ENCODE measurements at places on chromosomes 11 and 22.

GRCh38 chr22:29827091-29827490 is 11.0 kb downstream of the ASCC2 start:
- DNase-seq, result no peak

- peak; percentile 8 for DNase-seq
Measured at GRCh38 chr11:27497284-27497866, 9.2 kb downstream of the LIN7C start.

DNA sequence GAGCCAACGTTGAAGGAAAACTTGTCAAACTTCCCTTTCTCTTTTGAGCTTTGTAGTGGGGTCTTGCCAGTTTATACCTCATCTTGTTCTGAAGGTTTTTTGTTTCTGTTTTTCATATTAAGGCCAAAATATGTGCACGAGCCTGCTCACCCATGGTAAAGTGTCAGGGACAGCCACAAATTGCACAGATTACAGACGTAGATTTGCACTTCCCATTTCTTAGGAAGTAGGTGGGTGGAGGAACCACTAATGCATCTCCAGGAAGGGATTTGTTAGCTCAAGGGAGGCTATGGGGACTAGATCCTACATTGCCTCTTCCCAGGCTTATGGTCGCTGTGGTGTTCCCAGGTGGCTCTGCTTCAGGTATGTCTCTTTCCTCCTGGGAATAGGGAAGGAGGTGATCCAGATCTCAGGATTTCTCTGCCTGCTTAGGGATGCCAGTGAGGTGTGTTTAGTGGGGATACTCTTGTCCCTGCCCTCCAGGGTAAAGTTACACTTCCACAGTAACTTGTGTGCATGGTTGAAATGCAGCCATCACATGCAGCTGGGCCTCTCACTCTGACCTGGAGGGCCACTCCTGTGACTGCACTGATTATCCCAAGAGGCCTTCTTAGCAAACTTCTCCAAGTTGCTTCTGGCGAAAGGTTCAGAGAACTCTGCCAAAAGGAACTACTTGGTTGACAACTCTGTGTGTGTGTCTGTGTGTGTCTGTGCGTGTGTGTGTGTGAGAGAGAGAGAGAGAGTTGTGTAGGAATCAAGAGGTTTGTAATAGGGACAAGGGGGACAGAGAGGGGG is 9.8 kb downstream of the PPFIBP2 start:
- peak; percentile 18 for DNase-seq

GRCh38 chr11:120061761-120062560 is 76.0 kb downstream of the TRIM29 start:
- DNase-seq, result no peak

DNA sequence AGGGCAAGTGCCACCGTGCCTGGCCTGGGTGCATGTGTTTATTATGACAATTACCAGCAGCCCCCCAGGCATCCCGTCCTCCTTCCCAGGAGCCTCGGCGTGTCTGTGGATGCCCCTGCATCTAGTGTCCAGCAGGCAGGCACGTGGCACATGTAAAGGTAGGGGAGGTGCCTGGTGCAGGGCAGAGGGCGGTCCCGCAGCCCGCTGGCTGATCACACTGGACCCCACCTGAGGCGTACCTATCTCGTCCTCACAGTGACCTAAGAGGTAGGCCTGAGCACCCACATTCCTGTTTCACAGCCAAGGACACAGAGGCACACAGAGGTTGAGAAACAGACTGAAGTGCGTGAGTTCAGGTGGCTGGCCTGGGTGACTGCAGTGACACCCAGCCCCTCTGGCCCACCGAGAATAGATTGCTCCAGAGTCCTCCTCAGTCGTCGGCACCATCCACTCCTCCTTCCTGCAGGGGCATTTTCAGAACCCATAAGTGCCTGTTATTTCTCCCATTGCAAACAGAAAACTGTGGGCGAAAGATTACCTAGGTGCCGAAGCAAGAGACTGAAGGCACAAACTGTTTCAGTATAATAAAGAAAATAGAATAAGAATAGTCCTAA is 3.0 kb upstream of the PHRF1 start:
- DNase-seq, result no peak

DNA sequence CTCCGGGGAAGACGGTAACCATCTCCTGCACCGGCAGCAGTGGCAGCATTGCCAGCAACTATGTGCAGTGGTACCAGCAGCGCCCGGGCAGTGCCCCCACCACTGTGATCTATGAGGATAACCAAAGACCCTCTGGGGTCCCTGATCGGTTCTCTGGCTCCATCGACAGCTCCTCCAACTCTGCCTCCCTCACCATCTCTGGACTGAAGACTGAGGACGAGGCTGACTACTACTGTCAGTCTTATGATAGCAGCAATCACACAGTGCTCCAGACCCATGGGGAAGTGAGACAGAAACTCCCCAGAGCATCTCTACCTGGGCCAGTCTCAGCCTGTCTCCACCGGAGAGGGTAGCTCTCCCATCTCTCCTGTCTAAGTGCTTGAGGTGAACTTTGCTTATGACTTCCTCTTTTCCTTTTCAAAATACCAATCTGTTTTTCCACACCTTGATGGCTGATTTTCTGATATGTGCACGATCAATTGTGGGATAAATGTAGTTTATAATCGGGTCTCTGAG is 48.5 kb upstream of the VPREB1 start:
- no peak for DNase-seq

DNA sequence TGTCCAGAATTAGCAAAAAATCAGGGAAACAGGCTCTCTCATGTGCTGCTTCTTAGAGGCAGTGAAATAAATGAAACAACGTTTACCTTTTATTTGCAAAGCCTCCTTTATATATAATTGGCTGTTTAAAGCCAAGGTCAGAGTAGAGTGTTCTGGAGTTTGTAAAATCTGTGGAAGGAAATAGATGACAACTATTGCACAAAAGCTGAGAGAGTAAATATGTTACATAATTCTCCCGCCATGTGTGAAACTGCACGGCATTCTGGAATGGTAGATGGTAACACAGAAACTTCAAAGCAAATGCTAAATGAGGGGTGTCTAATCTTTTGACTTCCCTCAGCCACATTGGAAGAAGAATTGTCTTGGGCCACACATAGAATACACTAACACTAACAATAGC is 51.5 kb upstream of the FGF3 start:
- no peak for DNase-seq

- no peak for DNase-seq
Measured at GRCh38 chr11:37560346-37560745, 962.3 kb upstream of the RAG2 start.

- DNase-seq, result no peak
Measured at GRCh38 chr11:60485987-60486386, 6.6 kb upstream of the MS4A12 start.

GRCh38 chr11:122007601-122008071 is 108.4 kb downstream of the BLID start:
- peak; percentile 47 for DNase-seq

DNA sequence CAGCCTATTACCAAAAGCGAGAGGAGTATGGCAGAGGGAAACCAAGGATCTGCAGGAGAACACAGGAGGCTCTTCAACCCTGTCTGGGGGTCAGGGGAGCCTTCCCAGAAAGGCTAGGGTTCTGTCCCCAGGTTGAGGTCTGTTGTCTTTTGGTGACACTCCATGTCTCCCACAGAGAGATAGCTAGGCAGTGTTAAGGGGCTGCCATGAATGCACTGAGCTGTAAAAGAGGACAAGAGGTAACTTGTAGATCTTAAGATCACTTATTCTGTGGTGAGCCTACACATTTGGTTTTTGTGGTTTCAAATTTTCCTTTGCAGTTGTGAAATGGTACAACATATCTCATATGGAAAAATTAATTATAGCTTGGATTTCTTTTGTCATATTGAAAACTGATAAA is 6.0 kb upstream of the ACER3 start:
- DNase-seq, result no peak

GRCh38 chr11:81596704-81597103 is 1137.0 kb downstream of the FAM181B start:
- DNase-seq, result no peak

DNA sequence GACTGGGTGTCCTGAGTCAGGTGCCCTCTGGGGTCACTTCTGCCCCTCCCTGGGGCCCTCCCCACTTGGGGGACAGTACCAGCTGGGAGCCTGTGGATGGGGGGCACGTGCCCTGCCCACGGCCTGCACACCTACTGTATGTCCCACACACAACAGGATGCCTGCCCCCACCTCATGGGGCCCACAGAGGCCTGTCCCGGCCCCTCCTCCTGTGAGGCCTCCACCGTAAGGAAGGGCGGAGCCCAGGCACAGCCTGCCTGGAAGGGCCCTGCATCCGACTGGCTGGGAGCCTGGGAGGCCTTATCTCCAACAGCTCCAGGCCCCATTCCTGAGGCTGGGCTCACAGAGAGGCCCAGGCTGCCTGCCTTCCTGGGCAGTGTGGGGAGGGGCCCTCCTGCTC is 47.8 kb downstream of the BRSK2 start:
- DNase-seq, result no peak

DNA sequence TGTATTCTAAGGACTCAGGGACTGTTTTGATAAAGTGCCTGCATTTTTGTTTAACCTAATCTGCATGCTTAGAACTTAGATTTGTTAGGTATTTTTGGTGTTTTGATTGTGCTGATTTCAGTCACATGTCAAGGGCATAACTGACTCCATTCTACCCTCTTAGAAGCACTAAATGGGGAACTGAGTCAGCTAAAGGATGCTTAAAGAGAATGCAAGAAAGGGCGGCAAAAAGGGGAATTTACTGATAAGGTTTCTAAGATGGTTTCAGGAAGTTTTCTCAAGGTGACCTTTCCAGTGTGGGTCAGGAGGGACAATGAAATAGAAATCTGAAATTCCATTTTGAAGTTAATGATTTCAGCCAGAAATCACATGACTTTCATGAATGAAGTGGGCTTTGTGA is 43.0 kb downstream of the MMP20 start:
- DNase-seq, result no peak

DNA sequence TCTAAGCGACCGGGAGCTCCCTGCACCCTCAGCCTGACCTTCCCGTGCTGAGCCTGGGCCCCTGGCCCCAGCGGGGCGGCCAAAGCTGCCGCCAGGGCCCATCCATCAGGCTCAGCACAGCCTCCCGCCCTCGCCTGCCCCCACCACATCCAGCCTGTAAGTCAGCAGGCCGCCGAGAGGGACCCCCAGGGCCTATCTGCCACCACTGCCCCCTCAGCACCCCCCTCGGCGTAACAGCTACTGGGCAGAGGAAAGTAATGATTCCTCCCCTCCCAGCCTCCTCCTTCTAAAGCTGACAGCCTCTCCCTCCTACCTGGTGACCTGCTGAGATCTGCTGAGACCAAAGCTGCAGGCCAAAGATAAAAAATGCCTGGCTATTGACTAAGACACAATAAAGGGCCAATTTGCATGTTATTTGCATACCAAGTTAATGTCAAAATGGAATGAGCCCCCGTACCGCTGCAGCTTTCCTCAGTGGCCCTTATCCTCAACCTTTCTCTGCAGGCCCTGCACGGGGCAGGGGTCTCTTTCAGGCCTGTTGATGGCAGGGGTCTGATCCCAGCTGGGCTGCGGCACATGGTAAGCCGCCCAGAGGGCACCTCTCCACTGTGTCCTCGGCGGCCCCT is 51.6 kb downstream of the RPUSD4 start:
- DNase-seq, result no peak

DNA sequence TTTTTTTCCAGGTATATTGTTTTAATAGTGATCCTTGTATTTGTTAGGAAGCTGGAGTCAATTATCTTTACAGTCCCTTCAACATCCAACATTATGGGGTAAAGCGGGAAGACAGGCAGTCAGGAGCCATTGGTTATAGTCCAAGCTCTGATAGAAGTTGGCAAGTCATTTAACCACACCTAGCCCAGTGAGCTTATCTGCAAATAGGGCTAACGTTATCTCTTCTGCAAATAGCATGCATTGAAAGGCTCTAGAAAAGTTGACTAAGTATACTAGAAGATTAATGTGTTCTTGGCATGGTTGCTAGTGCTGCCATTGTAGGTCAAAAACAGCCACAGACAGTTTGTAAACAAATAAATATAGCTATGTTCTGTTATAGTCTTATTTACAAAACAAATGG is 520.7 kb downstream of the OPCML start:
- no peak for DNase-seq

GRCh38 chr11:56751480-56751879 is 3.0 kb upstream of the OR9G4 start:
- DNase-seq, result no peak

GRCh38 chr22:36301851-36302250 is 48.9 kb downstream of the APOL1 start:
- DNase-seq, result peak; percentile 82

- no peak for DNase-seq
Measured at GRCh38 chr22:25451480-25452114, 112.9 kb upstream of the GRK3 start.

GRCh38 chr11:71418643-71419042 is 29.6 kb downstream of the DHCR7 start:
- DNase-seq, result no peak

DNA sequence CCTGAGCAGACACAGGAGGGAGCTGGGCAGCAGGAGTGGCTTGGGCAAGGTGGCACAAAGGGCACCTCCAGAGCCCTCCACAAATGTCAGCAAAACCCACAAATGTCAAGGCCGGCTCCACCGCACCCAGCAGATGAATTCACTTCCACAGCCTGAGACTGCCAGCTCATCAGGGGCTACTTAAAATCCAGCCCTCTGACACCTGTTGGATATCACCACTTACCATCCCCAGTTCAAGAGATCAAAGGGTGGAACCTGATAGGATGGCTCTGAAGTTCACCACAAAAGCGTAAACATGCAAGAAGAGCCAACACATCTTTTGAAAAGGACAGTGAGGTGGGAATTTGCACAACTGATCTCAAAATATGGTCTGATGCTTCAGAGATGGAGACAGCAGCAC is 168.6 kb upstream of the GRK3 start:
- no peak for DNase-seq

DNA sequence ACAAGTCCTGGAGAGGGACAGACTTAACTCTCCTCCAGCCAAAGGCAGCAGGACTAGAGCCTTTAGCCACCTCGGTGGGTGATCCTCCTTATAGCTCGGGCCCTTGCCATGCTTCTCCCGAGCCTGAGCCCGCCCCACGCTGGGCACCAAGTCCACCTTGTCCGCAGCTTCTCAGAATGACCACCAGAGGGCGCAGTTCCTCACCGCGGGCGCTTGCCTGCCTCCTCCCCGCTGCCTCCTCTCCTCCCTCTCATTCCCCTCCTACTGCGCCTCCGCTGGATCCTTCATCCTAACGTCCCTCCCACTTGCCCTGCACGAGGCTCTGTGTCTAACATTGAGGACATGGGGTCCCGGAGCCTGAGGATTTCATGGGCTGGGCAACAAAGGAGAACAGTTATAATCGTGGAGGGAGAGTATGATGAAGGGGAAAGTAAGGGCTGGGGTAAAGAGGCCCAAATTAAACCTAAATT is 11.3 kb upstream of the MOGAT2 start:
- DNase-seq, result peak; percentile 55

DNA sequence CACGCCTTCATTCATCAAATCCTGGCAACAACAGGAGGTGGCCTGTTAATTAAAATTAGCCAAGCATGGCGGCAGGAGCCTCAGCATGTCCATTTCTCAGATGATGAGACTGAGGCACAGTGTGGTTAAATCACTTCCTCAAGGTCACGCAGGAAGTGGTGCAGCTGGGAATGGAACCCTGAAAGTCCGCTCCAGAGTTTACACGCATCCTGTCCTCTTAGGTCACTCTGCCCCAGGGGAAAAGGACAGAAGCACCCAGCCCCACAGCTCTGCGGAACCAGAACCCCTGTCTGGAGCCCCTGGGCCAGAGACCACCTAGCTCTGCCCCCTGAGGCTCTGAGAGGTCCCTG is 19.6 kb downstream of the RPL3 start:
- DNase-seq, result no peak

GRCh38 chr11:43418197-43418596 is 59.5 kb downstream of the TTC17 start:
- no peak for DNase-seq

Data from fibroblast of gingiva (primary cell).